ENCODE measurements at places on chromosomes 13 and 19.
A peak's percentile ranks its signal among the peaks of the same experiment; 100 is the strongest.

DNA sequence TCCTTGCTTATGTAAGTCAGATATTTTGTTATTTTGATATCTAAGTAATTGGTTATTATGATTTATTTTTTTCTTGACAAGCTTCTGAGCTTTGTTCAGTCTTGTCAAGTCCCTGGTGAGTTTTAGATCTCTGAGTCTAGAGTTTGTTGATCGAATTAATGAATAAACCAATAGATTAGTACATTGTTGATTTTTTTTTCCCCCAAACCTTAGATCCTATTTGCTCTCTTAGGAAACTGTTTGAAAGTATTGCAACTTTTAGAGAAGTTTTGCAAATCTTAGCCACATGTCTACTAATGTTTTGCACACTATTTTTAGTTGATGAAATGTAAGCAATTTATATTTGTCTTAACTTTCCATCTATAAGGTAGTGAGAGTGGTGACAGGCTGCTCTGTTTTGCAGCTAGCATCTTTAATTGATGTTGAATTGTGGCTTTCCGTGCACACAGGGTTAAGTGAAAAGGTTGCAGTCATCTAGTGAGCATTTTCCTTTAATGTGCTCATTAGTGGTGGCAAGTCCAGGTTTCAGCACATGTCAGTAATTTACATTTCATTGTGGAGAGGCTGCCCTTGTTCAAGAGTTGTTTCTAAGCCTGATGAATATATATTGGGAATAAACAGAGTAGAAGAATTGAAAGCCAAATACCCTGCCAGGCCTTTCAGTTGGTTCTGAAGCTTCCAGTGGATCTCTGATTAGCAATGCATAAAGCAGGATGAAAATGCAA is 86.3 kb downstream of the PCCA start:
- no peak for DNase-seq

GRCh38 chr13:50699874-50700663 is 143.4 kb downstream of the DLEU7 start:
- DNase-seq = no peak

- no peak for DNase-seq
Measured at GRCh38 chr19:2798733-2799132, 13.4 kb downstream of the THOP1 start.

DNA sequence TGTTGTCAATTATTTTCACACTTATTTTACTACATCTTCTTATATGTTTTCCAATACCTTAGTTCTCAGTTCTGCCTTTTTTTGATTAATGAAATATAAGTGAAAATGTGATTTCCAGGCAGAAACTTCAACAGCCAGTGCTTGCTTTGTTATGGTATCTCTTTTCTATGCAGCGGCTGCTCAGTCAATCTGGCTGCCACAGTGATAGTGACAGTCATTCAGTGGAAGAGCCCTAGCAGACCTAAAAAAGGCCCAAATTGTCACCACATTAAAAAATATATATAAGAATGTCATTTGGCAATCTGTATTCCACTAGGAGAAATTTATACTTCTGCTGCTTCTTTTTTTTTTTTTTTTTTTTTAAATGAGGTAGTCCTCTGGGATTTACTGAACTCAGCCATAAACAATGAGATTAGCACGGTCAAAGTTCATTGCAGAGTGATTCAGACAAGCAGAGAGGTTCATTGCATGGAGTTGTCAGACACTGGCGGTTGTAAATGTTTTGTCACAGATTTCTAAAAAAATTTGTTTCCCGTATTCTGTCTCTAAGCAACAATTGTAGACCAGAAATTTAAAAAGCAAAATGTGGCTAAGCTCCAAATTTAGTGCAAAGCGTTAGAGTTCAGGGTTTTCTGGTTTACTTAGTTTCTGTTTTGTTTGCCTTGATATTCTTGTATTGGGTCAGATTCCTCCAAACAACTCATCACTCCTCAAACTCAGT is 94.7 kb upstream of the PRR20A start:
- DNase-seq = no peak

GRCh38 chr13:100040196-100040595 is 48.7 kb upstream of the PCCA start:
- DNase-seq = no peak

DNA sequence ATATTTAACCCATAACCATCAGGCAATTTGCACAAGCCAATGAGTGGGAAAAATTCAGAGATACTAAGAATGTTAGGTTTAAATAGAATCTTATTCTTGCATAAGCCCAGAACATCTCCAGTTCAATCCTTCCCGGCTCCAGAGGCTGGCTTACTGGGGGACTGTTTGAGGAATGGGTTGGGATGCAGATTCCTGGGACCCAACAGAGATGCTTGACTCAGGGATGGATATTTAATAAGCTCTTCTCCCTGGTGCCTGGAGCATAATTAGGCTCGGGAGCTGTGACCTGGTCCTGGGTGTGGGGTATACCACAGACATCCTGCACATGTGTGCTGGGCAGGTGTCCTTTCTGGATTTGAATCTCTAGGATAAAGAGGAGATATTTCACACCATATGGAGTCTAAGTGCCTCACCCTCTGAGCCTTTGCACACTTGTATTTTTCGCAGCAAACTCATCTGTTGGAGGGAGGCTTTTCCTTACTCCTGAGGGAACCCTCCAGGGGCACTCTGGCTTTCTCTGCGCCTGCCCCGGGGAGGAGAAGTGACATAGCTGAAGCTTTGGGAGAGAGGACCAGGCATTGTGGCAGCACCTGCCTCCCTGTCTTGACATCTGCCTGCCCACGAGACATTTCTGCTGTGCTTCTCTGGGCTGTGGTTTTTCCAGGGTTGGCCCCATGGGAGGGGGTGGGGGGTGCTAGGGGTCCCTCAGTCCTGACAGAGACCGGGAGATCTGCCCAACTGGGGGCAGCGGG is 36.1 kb upstream of the ANKRD10 start:
- DNase-seq = no peak

- no peak for DNase-seq
Measured at GRCh38 chr19:40596608-40597328, 4.4 kb upstream of the LTBP4 start.

- no peak for DNase-seq
Measured at GRCh38 chr13:36820222-36820621, 1.2 kb downstream of the RFXAP start.

DNA sequence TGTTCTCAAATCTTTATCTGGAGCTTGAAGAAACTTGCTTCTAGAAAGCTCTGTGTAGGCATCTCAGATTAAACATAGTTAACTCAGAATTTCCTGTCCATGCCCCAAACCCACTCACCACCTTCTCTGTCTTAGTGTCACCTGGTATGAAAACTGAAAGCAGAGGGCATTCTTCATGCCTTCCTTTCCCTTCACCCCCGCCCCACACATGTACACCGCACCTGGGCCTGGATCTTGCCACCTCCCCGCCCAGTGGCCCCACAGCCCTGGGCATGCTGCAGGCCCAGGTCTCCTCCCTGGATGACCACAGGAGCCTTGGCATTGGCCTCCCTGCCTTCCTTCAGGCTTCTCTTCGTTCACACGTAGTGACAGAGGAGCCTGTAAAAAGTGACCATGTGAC is 15.8 kb downstream of the CFAP97D2 start:
- DNase-seq = no peak

DNA sequence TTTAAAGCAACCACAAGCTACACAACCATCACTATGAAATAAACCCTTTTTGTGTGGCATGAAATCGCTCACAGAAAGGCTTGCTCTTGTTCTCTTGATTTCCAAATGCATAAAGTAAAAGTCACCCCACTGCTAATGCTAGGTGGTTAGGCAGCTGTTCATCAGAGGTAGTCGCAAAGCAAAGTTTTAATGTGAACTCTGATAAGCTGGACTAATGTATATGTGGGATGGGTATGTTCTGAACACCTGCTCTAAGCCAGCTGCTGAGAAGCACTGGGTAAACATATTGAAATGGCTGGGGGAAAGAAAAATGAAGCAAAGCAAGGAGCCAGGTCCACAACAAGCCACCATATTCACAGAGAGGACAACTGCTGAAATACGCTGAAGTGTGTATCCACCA is 142.3 kb downstream of the KLF12 start:
- DNase-seq = no peak

GRCh38 chr19:10797078-10797477 is 38.9 kb downstream of the TMED1 start:
- DNase-seq = no peak

DNA sequence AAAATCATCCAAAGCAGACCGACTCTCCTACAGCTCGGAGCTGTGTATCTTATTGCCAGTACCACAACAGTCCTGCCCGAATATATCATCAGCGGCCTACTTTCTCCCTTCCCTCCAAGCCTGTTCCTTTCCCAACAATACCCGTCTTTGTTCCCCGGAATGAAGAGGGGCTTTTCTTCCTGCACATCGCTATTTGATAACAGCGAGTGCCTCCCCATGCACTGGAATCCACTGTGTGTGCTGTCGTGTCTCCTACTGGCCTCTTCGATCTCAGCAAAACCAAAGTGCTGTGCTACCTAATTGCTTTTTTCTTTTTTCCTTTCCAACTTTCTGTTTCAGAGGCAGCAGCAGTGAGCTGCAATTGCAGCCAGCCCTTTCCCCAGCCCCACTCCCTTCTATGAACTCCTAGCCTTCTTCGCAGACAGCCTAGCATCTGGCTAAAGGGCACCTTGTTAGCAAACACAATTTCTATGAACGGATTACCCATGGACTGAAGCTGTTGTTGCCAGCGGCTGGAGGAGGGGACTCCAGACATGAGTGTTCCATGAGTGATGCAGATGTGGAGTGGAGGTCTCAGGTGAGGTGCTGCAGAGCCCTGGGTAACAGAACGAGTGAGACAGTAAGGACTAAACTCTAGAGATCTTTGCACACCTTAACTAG is 43.4 kb downstream of the EFNB2 start:
- no peak for DNase-seq

- peak; percentile 33 for DNase-seq
Measured at GRCh38 chr19:18700501-18701249, 17.2 kb downstream of the CRTC1 start.

- DNase-seq = no peak
Measured at GRCh38 chr13:29845440-29846056, 4.9 kb downstream of the UBL3 start.

DNA sequence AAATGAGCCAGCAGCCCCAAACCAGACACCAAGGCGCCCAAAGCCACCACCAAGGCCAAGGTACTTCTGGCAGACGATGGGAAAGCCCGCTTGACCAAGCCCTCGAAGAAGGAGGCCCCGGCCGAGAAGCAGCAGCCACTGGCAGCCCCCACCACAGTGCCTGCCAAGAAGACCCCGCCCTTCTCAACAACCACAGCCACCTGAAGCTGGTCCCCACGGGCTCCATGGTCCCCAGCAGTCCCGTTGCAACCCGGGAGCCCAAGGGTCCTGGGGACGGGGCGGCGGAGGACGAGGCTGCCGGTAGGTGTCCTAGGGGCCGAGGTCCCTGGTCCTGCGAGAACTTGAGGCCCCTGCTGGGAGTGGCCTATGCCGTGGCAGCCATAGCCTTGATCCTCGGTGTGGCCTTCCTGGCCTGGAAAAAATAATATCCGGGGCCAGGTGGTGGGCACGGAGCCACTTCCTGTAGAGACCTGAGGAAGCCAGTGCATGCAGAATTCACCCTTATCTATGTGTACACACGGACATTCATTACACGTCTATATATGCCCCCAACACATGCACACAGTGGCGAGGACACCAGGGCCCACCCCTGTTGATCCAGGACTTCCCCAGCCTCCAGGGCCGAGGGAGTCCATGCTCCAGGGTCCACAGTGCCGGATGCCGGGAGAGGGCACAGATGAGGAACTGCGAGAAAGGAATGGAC is 13.8 kb downstream of the C1QTNF9 start:
- no peak for DNase-seq

GRCh38 chr19:29321116-29321515 is 108.2 kb upstream of the UQCRFS1 start:
- DNase-seq = no peak

DNA sequence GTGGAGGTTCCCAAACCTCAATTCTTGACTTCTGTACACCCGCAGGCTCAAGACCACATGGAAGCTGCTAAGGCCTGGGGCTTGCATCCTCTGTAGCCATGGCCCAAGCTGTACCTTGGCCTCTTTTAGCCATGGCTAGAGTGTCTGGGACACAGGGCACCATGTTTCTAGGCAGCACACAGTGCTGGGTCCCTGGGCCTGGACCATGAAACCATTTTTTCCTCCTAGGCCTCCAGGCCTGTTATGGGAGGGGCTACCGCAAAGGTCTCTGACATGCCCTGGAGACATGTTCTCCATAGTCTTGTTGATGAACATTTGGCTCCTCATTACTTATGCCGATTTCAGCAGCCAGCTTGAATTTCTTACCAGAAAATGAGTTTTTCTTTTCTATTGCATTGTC is 701.4 kb downstream of the FGF9 start:
- no peak for DNase-seq

DNA sequence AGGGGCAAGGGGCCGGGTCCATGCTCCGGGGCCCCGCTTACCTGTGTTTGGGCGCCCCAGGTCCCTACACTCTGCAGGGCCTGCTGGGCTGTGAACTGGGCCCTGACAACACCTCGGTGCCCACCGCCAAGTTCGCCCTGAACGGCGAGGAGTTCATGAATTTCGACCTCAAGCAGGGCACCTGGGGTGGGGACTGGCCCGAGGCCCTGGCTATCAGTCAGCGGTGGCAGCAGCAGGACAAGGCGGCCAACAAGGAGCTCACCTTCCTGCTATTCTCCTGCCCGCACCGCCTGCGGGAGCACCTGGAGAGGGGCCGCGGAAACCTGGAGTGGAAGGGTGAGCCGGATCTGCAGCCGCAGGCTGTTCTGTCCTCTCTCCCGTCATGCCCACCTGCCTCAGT is 1.7 kb downstream of the FCGRT start:
- no peak for DNase-seq

GRCh38 chr13:27359199-27359821 is 65.1 kb upstream of the GTF3A start:
- DNase-seq = peak; percentile 57

- no peak for DNase-seq
Measured at GRCh38 chr19:55485439-55486011, 537 bp downstream of the NAT14 start.

DNA sequence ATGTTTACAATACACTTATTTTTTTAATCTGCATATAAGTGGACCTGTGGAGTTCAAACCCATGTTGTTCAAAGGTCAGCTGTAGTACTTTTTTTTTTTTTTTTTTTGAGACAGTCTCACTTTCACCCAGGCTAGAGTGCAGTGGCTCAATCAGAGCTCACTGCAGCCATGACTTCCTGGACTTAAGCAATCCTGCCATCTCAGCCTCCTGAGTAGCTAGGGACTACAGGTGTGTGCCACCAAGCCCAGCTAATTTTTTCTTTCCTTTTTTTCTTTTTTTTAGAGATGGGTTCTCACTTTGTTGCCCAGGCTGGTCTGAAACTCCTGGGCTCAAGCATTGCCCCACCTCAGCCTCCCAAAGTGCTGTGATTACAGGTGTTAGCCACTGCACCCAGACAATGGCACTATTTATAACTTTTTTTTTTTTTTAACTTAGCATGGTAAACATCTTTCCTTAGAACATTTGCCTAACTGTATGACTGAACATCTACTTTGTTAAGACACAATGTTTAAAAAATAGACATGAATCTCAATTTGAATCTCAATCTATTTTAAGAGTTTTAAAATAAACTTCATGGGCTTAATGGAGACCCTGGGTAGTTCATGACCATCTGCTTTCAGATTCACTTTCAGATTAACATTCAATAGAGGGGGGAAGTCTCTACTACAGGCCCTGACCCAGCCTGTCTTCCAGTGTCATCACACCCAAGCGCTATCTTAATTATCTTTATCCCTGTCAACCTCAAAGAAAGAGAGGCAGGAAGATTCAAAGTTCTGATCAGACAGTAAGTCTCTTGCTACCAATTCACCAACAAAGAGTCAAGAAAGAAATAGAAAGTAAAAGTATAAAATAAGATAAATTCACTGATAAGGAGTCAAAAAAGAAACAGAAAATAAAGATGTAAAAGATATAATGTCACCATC is 97.7 kb upstream of the DOCK9 start:
- DNase-seq = no peak

- DNase-seq = no peak
Measured at GRCh38 chr19:16328824-16329482, 4.3 kb downstream of the KLF2 start.

GRCh38 chr19:863315-863620 is 3.8 kb downstream of the CFD start:
- no peak for DNase-seq

Measured in kidney capillary endothelial cell (primary cell).